ENCODE measurements at places on chromosomes 2 and 18.

GRCh38 chr18:59395226-59396175 lies 36.4 kb upstream of the LMAN1 start:
- no peak for DNase-seq

DNA sequence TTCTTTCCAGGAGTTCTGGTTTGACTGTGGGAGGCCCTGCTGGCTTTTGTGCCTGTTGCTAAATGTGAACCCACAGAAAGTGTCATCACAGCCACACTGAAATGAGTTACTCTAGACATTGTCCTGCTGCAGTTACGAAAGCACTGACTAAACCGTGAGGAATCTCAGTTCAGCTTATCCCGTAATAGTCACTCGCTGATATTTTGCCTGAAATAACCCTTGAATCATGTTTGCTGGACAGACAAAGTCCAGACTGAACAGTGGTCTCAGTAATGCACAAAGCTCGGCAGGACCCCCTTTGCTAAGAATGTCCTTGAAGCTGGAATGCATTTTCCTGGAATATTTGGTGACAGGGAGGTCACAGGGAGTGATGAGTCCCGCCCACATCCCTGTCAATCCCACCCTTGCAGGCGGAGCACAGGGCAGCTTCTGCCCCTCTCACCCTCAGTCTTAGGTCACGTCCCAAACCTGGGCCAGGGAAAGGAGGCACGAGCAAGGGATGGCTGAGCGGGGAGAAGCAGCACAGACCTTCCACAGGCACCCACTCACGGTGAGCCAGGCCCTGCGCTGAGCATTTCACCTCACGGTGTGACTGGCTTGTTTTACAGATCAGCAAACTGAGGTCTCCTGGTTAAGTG lies 53.4 kb downstream of the ADI1 start:
- DNase-seq = no peak

GRCh38 chr18:62200121-62200914 lies 13.3 kb downstream of the RELCH start:
- DNase-seq = no peak

- no peak for DNase-seq
Measured at GRCh38 chr2:217095511-217096205, 235.8 kb upstream of the TNP1 start.

GRCh38 chr2:55048508-55049042 lies 1.7 kb downstream of the RTN4 start:
- no peak for DNase-seq

GRCh38 chr2:58354230-58354629 lies 113.1 kb upstream of the FANCL start:
- DNase-seq = no peak

GRCh38 chr2:96524482-96525210 lies 11.9 kb upstream of the ARID5A start:
- no peak for DNase-seq

GRCh38 chr18:35616664-35617423 lies 35.3 kb downstream of the GALNT1 start:
- DNase-seq = no peak

GRCh38 chr2:225310745-225311144 lies 88.8 kb upstream of the NYAP2 start:
- no peak for DNase-seq

GRCh38 chr2:121471532-121472469 lies 58.9 kb upstream of the RNU4ATAC start:
- no peak for DNase-seq

- no peak for DNase-seq
Measured at GRCh38 chr18:78777992-78778391, 201.6 kb upstream of the SALL3 start.

DNA sequence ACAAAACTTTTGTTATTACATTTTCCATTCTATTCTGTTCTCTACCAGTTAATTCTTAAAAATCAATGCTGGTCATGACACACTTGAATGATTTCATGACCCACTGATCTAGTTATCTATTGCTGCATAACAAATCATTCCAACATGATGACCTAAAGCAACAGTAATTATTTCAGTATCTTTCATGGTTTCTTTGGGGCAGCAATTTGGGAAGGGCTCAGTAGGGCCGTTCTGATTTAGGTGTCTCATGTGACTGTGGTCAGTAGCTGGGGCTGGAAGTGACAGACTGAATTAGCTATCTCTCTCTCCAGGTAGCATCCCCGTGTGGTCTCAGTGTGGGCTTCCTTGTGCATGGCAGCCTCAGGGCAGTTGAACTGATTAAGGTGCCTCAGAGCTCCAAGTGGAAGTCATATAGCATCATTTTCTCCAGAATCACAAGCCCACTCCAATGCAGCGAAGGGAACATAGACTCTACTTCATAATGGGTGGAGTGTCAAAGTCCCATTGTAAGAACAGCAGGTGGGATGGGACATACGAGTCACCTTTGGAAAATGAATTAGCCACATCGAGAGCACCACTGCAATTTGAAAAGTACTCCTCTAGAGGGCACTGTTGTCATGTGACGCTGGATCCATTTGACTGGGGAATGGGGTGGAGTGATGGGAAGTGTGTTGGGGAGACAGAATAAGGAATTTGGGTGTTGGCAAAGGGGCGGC lies 39.1 kb upstream of the FAM136A start:
- DNase-seq = peak; percentile 26

DNA sequence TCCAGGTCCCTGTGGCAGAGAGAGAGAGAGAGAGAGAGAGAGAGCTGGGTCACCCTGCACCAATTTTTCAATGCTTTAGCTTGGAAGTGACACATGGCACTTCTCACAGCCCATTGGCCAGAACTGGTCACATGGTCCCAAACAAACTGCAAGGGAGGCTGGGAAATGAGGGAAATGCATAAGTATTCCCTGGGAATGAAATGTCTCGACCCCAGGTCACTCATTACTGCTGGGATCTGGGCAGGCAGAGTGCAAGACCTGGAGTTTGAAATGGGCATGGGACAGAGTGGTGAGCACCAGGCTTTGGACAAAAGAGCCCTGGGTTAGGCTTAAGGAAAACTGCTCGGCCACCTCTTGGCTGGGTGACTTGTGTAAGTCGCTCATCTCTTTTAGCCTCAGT lies 37.0 kb downstream of the SMAD7 start:
- no peak for DNase-seq

GRCh38 chr2:9508931-9509330 lies 34.6 kb downstream of the IAH1 start:
- DNase-seq = no peak

GRCh38 chr2:64608867-64609226 lies 44.9 kb downstream of the SERTAD2 start:
- no peak for DNase-seq

DNA sequence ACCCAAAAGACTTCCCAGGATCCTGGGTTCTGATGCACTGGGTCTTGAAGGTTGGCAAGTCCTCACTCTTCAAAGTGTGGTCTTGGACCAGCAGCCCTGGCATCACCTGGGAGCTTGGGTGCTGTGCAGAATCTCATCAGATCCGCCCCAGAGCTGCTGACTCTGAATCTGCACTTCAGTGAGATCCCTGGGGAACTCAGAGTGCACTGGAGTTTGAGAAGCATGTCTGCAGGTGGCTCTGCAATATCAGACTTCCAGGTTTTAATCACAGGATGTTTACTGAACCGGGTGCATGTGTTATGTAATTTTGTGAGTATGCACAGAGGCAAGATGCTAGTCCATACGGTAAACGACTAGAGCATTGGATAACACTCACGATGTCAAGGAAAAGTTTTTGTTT lies 58.0 kb upstream of the BOD1L2 start:
- DNase-seq = no peak

- DNase-seq = peak; percentile 6
Measured at GRCh38 chr2:122831649-122832048, 1076.2 kb downstream of the TSN start.

DNA sequence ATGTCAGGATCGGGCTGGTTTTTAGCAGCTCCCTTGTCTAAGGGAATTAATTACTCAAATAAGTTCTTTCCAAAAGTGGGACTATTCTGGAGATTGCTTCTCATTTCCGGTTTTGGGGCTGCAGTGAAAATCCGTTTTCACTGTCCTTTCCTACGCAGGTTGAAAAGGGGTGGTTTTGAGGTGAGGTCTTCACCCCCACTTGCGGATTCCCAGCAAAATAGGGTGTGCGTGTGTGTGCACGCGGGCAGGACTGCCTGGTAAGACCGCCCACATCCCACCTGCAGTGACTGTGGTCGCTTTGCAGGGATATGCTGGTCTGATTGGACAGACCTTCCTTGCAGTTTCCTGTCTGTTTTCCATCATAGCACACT lies 472 bp upstream of the PLEKHM3 start:
- no peak for DNase-seq

DNA sequence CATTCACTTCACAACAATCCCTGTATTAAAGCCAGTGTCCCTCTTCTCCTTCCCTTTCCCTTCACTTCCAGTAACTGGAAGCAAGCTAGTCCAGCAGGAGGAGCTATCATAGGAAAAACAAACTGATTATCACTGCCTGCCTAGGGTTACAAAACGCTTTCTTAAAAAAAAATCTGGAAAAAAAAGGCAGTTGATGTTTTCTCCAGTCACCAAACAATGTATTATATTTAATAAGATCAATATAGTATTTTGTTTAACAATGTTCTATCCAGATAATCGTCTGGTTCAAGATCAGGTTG lies 78.8 kb upstream of the ITGB6 start:
- DNase-seq = no peak

DNA sequence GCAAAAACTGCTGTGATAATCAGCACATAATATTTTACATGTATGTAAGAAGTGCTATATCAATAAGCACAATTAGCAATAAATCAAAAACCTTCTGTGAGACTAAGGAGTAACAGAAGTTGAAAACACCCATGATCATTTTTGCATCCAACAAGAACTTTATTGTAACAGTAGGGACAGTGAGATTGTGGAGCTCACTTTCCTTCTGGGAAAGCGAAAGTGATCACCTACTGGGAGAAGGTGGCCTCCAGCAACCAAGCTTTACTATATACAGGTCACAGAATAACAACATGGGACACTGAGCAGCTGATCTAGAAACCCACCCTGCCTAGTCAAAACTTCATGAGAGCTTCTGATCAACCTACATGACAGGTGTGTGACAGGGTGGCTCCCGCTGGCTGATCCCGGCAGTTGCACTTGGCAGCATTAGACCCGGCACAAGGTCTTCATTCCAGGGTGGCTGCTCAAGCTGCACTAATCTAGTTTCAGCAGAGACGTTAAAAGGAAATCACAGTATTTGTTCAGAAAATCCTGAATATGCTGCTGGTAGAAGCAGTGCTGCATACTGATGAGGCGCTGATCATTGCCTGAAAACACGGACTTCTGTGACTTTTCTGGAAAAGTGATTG lies 63.5 kb upstream of the ARL5A start:
- no peak for DNase-seq

DNA sequence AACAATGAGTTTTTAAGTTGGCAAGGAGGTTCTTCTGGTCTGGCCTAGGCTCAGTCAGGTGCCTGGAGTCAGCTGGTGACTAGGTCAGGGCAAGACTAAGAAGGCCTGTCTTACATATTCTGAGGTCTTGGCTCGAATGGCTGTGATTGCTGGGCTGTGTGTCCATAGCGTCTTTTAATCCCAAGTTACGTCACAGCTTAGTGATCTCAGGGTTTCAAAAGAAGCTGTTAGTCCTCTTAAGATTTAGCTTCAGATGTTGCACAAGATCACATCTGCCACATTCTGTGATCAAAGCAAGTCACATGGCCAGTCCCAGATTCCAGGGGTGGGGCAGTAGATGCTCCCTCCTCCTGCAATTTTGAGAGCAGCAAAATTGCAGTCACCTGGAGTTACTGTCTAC lies 61.3 kb downstream of the PKP4 start:
- DNase-seq = no peak

- no peak for DNase-seq
Measured at GRCh38 chr2:212037062-212037461, 501.5 kb downstream of the ERBB4 start.

GRCh38 chr18:77042583-77042982 lies 90.0 kb downstream of the MBP start:
- DNase-seq = no peak

DNA sequence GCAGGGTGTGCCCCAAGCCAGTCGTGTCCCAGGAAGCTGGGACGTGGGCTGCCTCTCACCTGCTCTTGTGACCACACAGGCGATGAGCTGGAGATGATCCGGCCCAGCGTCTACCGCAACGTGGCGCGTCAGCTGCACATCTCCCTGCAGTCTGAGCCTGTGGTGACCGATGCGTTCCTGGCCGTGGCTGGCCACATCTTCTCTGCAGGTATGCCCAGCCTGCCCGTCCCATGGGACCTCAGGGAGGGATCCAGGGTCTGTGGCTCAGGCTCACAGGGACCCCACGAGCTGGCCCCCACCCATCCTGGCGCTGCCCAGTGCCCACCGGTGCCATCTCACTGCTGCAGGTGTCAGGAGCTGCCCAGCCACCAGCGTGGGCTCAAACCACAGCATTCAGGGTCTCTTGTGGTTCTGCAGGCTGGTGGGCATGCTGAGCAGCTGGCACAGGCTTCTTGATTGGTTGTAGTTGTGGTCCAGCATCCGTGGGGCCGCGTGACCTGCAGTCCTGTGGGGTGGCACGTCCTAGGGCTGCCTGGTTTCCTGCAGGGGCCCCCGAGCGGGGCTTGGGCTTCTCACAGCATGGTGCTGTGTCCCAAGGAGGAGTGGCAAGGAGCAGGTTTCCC lies 3.8 kb downstream of the BOK start:
- no peak for DNase-seq

DNA sequence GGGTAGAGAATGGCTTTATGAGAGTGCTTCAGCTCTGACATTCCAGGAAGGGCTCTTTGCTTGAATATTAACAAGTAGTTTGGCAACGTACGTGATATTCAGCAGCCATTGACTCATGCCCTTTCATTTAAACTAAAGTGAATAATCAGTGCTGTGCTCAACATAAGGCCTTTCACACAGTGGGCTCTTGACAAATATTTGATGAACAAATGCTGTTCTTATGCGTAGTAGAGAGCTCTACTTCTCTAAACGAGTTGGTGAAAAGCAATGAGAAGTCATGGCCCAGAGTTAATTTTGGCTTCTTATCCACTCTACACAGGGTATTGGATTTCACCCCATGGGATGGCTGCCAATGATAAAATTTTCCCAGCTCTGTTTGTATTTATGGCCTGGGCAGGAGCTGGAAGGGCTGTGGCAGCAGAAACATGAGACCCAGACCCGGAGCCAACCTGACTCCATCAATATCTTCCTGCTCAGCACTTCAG lies 338.9 kb downstream of the CCDC85A start:
- DNase-seq = no peak

DNA sequence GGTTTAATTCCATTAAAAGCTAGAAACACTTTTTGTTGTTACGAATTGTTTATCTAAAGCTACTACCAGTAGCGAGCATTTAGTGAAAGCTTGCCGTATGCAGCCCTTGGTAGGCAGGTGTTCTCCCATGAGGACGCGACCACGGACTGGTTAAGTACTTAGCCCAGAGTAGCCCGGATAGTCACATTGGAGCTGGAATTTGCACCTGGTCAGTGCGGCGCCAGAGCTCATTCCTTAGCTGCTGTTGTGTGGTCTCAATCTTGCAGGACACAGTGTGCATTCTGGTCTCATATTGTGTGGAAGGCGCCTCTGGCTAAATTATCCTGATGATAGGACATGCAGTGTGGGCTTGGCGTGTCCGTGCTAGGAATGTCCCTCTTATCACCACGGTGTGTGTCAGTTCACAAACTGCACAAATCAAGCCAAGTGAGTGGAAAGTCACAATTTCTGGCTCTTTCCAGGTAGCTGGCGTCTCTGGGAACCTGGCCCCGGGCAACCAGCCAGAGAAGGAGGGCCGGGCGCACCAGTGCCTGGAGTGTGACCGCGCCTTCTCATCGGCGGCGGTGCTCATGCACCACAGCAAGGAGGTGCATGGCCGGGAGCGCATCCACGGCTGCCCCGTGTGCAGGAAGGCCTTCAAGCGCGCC lies 133.3 kb downstream of the ZNF236 start:
- no peak for DNase-seq

Measured in NCI-H1930 (cell line).